ENCODE measurements at places on chromosomes 12 and 14. TPM values are rescaled to one million over a fixed set of nuclear protein-coding genes. Genes with fewer than 3 reads are reported as not detected.

The NOVA1 gene
- 0.32 TPM for total RNA-seq

The CLEC4D gene
- not detected for total RNA-seq

The SYCP3 gene
- not detected for total RNA-seq

The KRT4 gene
- total RNA-seq = not detected

The CD69 gene
- total RNA-seq = 3.7 TPM

The CFAP54 gene
- 31.5 TPM for total RNA-seq

The SMCO2 gene
- total RNA-seq = 0.32 TPM

The SLC5A8 gene
- not detected for total RNA-seq

The TEX22 gene
- total RNA-seq = 0.06 TPM

The SSTR1 gene
- total RNA-seq = 0.13 TPM

The ANO2 gene
- total RNA-seq = 96.8 TPM

The MED13L gene
- 115 TPM for total RNA-seq

The SIX1 gene
- 0.06 TPM for total RNA-seq

The ZNF605 gene
- 3.2 TPM for total RNA-seq

The NUAK1 gene
- 120 TPM for total RNA-seq

The ZNF10 gene
- 9.0 TPM for total RNA-seq

The GLIPR1L1 gene
- not detected for total RNA-seq

The GOLGA3 gene
- total RNA-seq = 138 TPM

The VRTN gene
- total RNA-seq = not detected

The CD9 gene
- 510 TPM for total RNA-seq

The EXOC3L4 gene
- not detected for total RNA-seq

The SLC17A8 gene
- total RNA-seq = not detected

The RHOF gene
- total RNA-seq = 5.8 TPM

The PCED1B gene
- 0.32 TPM for total RNA-seq

The HOXC6 gene
- not detected for total RNA-seq

The SMIM41 gene
- 0.13 TPM for total RNA-seq

The CCDC38 gene
- not detected for total RNA-seq

The SOAT2 gene
- not detected for total RNA-seq

The ISCA2 gene
- 9.4 TPM for total RNA-seq

The SLCO1C1 gene
- not detected for total RNA-seq

The CDK17 gene
- total RNA-seq = 186 TPM

The ATXN7L3B gene
- 24.9 TPM for total RNA-seq

The ABCB9 gene
- total RNA-seq = 12.8 TPM

The SDS gene
- not detected for total RNA-seq

The GRIP1 gene
- total RNA-seq = not detected

The MARCHF9 gene
- 3.1 TPM for total RNA-seq

The SLC16A7 gene
- total RNA-seq = 6.8 TPM

The ENDOU gene
- 0.13 TPM for total RNA-seq

The KLHDC1 gene
- total RNA-seq = 2.8 TPM

All from bladder microvascular endothelial cell (primary cell).